IPS DF 6.9 (cell line): ENCODE measurements at places on chromosomes 5 and 9.

- H3K27me3 ChIP-seq: no peaks in the 10 kb centered on the region
- H3K36me3 ChIP-seq: no peaks in the 10 kb centered on the region
- peaks cover 3% of the 10 kb centered on the region; the same call in 1 of the 2 replicates for H3K4me1 ChIP-seq
- DNase-seq: peak; percentile 67
Measured at GRCh38 chr9:105244003-105244733, at the start of gene SLC44A1. SLC44A1 (plus strand) TSS chr9:105244651; CDS start chr9:105244869, 218 bp downstream.

DNA sequence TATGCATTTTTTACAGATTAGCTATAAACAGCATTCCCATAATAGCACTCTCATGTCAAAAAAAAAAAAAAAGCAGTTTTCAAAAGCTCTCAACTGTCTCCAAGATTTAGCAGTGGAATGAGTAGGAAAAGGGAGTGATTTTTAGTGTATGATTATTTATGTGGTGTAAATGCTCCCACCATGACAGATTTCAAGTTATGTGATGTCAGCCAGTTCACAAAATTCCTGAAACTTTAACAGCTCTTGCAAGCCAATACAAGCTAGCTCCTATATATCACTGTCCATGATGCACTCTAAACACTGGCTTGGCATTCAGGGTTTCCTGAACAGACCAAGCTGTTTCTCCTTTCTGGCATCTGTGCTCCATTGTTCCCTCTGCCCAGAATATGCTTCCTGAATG is 7.9 kb upstream of the ANKDD1B start:
- DNase-seq: no peak
- no peaks in the 10 kb centered on the region for H3K36me3 ChIP-seq
- no peak overlapping the region for H3K27ac ChIP-seq
- H3K27me3 ChIP-seq: no peaks in the 10 kb centered on the region
- H3K4me3 ChIP-seq: no peak overlapping the region
- H3K4me1 ChIP-seq: no peaks in the 10 kb centered on the region

DNA sequence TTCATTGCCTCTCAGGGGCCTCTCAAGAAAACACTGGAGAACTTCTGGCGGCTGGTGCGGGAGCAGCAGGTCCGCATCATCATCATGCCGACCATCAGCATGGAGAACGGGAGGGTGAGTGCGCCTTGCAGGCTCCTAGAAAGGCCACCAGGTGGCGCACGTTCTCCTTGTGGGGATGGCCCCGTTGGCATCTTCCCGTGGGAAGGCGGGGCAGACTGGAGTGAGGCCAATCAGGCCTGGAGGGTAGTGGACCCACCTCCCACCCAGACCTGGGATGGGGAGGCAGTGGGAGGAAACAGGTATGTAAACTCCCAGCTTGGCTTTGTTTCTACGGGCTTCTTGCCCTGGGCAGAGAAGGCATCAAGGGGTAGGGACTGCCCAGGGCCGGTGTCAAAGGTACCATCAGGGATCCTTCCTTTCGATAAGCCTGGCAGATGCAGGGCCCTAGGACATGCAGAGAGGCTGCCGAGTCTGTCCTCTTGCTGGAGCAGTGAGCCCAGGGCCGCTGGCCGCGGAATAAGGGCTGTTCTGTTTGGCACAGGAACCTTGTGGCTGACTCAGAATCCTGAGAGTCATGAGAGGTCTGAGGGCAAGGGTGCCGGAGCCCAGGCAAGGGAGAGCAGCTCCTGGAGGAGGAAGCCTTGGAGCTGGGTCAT is 18.9 kb upstream of the SPTLC1 start:
- H3K27ac ChIP-seq: no peak overlapping the region
- H3K27me3 ChIP-seq: no peaks in the 10 kb centered on the region
- peak; percentile 91 for DNase-seq
- no peak overlapping the region for H3K4me3 ChIP-seq
- H3K36me3 ChIP-seq: no peaks in the 10 kb centered on the region
- H3K4me1 ChIP-seq: no peaks in the 10 kb centered on the region

- H3K27ac ChIP-seq: no peak overlapping the region
- no peaks in the 10 kb centered on the region for H3K36me3 ChIP-seq
- no peak for DNase-seq
- H3K4me1 ChIP-seq: peaks cover 6% of the 10 kb centered on the region
- H3K4me3 ChIP-seq: no peak overlapping the region
Measured at GRCh38 chr5:10452768-10453331, 11.2 kb downstream of the ROPN1L start.

- DNase-seq: no peak
- no peak overlapping the region for H3K4me3 ChIP-seq
- peaks cover 70% of the 10 kb centered on the region for H3K27me3 ChIP-seq
- H3K4me1 ChIP-seq: peaks cover 5% of the 10 kb centered on the region; the same call in 1 of the 2 replicates
- no peak overlapping the region for H3K27ac ChIP-seq
Measured at GRCh38 chr9:21966140-21966851, 27.9 kb downstream of the CDKN2A start.

DNA sequence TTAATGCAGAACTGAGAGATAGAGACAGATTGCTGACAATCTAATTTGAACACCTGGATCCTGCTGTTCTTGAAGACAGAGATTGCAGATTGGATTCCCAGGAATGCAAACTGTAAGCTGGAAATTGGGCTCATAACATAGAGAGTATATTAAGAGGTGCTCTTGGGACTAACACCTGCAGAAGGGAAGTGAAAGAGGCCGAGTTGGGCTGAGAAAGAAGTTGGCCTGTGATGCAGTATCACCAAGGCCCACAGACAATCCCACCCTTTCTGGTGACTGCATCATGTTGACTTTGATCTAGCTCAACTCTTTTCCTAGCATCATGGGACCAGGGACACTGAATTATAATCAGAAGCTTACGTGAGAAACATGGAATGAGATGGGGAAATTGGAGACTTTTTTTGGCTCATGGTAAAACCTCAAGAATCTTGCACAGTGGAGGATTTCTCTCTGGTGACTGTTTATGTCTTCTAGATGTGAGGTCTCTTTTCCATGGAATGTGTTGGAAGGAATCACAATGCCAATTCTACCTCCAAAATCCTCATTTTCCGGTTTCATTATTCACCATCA is 36.5 kb upstream of the NUDT12 start:
- H3K4me1 ChIP-seq: no peaks in the 10 kb centered on the region
- DNase-seq: no peak
- no peak overlapping the region for H3K4me3 ChIP-seq
- H3K36me3 ChIP-seq: no peaks in the 10 kb centered on the region

- DNase-seq: peak; percentile 41
- H3K27ac ChIP-seq: no peak overlapping the region
- H3K27me3 ChIP-seq: no peaks in the 10 kb centered on the region
- H3K4me1 ChIP-seq: no peaks in the 10 kb centered on the region
Measured at GRCh38 chr5:39948867-39949468, 524.2 kb upstream of the DAB2 start.

DNA sequence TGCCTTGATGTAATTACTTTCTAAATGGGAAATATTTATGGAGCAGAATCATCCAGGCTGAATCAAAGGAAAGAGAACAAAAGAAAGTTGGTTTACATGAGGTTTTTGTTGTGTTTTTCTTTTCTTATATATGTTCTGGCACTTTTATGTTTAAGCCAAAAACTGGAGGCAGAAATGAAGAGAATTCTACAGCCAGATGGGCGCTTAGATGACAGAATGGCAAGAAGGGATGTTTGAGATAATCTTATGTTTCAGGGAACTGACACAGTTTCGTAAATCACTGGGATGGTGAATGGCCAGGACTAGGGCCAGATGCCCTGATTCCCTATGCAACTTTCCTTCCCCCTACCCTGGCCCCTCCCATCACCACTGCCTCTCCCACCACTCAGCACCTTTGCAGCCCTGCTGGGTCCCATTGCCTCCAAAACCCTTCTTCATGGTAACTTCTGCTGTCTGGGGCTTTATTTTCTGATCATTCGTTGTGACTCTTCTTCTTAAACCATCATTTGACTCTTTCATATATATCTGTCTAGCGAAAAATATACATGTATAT is 111.8 kb downstream of the EFNA5 start:
- no peak overlapping the region for H3K4me3 ChIP-seq
- DNase-seq: no peak
- H3K36me3 ChIP-seq: no peaks in the 10 kb centered on the region
